Pancreas (tissue), 10 donors: ENCODE measurements at places on chromosomes 16 and 17. TPM values are rescaled to one million over a fixed set of nuclear protein-coding genes. Genes with fewer than 3 reads are reported as not detected.

The CLEC3A gene
- not detected for polyA plus RNA-seq

The ARHGDIG gene
- 165 TPM for polyA plus RNA-seq

DNA sequence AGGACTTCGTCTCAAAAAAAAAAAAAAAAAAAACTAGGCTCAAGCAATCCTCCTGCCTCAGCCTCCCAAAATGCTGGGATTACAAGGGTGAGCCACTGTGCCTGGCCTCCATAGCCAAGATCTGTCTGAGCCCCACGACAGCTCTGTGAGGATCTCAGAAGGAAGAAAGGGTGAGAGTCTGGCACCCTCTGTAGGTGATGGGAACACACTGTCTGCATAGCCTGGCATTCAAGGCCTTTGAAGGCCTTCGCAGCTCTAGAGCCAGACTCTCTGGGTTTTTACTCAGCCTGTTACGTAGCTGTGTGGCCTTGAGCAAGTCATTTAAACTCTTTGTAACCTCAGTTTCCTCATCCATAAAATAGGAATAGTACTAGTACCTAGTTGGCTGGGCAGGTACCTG lies 6.3 kb upstream of the XPO6 start:
- H3K27ac ChIP-seq: no peak overlapping the region
- H3K4me3 ChIP-seq: no peak overlapping the region
- H3K36me3 ChIP-seq: no peaks in the 10 kb centered on the region
- no peak for DNase-seq
- H3K4me1 ChIP-seq: no peaks in the 10 kb centered on the region

DNA sequence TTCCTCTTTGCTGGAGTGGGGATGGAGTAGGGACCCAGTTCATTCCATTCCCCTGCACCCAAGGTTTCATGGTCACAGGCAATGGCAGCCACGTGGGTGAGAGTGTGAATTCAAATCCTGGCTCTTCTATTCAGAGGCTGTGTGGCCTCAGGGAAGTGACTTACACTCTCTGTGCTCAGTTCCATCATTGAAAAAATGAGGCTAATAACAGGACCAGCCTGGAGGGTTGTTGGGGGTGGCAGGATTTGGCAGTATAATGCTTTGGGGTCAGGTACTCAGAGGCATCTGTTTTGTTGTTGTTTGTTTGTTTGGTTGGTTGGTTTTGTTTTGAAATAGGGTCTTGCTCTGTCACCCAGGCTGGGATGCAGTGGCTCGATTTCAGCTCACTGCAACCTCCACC lies 2.2 kb upstream of the CRISPLD2 start:
- no peak for DNase-seq
- no peaks in the 10 kb centered on the region for H3K36me3 ChIP-seq
- H3K4me1 ChIP-seq: no peaks in the 10 kb centered on the region

GRCh38 chr16:1109648-1110047 lies 13.6 kb upstream of the C1QTNF8 start:
- DNase-seq: no peak
- H3K4me3 ChIP-seq: no peak overlapping the region
- H3K27me3 ChIP-seq: no peaks in the 10 kb centered on the region
